Urinary bladder (tissue), 4 donors: ENCODE measurements at places on chromosomes 2 and 18.

DNA sequence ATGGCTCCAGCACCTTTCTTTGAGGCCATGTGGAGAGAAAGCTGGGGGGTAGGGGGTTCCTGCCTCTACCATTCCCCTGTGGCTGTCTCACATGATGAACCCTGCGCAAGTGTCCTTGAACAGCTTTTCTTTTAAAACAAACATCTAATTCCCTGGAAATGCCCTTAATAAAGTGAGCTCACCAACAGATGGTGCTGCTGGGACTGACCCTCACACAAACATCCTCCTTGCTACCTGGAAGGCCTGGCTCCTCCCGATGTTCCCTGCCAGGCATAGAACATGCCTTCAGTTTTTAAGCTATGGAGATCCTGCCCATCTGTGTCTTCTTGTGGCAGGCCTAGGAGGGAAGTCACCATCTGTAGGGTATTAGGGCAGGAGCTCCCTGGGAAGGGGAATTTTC lies 60.7 kb upstream of the GATA6 start:
- DNase-seq: no peak

- no peak for DNase-seq
Observed at GRCh38 chr2:171807119-171807518, 86.9 kb downstream of the SLC25A12 start.

DNA sequence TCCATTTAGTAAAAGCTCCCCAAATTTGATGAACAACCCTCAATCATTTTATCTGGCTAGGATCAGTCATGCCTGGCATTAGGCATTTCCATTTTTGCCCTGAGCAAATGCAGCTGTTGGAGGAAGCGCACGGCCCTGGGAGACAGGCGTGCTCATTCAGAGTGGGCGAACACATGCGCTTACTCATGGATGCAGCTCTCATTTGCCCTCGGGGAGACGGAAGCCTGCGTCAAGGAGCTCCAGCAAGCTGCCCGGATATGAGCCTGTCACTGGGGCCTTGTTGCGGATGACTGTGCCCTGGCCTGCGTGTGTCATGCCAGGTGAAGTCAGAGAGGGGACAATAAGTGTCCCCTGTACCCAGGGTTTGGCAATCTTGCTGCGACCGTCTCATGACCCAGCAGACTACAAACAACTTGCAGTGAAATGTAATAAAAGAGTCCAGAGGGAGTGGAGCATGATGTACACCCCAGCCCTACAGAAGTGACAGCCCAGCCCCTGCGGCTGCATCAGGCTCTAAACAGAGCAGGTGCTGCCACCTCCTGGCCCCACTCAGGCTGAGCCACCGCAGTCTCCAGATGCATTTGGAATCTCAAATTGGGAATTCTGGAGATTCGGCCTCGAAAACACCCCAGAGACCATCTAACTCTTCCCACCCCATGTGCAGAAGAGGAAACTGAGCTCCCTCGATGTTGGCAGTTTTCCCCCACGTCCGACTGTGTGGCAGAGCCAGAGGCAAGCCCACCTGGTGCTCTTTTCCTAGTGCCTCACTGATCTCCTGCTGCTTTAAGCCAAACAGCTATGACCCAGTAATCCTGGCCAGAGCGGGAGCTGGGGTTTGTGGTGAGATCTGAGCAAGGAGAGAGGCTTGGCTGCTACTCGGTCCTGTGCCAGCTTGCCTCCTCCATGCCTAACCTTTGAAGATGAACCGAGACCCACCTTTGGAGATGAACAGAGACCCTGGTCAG lies 105.0 kb upstream of the ALK start:
- peak; percentile 31 for DNase-seq

- DNase-seq: no peak
Observed at GRCh38 chr18:36724169-36724568, 104.6 kb downstream of the TPGS2 start.

GRCh38 chr2:62054916-62055450 lies 140.9 kb upstream of the B3GNT2 start:
- no peak for DNase-seq
